ENCODE measurements at places on chromosomes 5 and 9.

GRCh38 chr5:149865746-149866145 lies 78.8 kb downstream of the PDE6A start:
- no peak for DNase-seq

DNA sequence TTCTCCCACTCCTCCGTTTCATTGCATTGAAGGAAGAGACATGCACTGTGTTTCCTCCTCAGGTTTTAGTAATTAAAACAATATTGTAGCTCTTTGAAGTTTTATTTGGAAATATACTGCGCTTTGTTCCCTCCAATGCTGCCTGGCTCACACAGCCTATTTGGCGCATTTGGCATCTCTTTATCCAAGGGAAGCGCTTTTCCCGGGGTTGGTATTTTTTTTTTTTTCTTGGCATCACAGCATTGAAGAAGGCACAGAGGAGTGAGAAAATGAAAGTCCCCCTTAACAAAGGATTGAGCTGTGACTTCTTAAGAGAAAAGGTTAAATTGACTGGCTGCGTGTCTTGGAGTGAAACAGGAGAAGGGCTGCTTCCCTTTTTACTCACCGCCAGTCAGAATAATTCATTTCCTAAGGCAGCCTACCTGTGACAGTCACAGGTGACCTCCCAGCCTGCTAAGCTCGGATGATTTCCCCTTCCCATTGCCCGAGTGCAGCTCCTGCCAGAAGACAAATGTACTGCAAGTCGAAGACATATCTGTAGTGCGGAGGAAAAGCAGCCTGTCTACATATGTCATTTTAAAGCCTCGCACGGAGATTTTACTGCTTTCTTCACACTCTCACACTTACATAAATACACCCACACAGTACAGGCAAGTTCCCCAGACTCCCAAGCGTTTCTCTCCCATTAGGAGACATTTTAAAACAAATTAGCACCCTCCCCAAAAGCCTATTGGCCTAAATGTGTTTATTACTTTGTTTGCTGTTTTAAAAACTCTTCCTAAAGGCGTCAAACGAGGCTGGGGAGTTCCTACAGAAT lies 665.5 kb upstream of the ZNF608 start:
- DNase-seq = no peak

DNA sequence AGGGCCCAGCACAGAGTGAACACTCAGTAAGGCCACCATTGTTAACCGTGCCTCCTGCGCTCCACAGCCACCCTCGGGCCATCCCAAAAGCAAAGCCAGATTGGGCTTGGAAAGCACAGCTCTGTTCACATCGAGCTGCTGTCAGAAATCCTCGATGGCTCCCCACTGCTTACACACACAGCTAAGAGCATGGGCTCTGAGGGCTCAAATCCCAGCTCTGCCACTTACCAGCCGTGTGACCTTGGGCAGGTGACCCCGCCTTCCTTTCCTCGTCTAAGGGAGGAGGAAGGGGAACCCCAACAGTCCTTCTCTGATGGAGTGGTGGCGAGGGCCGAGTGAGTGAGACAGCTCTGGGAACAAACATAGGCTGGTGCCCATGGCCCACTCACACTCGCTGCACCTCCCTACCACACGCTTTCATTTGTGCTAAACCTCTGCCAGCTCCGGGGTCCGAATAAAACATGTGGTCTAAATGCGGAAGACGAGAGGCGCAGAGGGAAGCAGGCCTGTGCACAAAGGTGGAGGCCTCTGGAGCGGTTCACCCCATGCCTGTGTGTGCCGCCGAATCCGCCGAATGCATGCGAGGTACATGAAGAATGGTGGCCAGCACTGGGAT lies 139.3 kb downstream of the PAX5 start:
- no peak for DNase-seq

GRCh38 chr5:172600571-172600970 lies 40.5 kb upstream of the NEURL1B start:
- no peak for DNase-seq

- DNase-seq = no peak
Measured at GRCh38 chr5:138677782-138678181, 75.4 kb upstream of the CTNNA1 start.

GRCh38 chr9:26301659-26302058 lies 590.9 kb downstream of the CAAP1 start:
- no peak for DNase-seq

- no peak for DNase-seq
Measured at GRCh38 chr9:133428617-133429101, 6.5 kb downstream of the ADAMTS13 start.

DNA sequence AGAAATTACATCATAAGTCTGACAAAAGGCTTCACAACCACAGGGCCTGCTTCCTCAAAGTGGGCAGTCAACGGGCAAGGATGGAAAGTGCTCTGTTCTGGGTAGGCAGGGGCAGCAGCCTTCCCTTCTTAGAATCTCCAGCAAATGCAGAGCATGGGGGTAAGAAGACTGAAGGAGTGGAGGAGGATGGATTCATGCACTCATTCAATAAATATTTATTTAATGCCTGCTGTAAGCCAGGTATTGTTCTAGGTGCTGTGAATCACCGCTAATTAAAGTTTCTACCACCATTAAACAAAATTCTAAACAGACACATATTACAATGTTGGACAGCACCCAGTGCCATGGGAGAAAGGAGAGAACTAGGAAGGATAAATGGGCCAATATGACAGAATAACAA lies 195.6 kb downstream of the ELAVL2 start:
- DNase-seq = no peak

GRCh38 chr9:72931437-72931836 lies 21.4 kb downstream of the ALDH1A1 start:
- DNase-seq = no peak

DNA sequence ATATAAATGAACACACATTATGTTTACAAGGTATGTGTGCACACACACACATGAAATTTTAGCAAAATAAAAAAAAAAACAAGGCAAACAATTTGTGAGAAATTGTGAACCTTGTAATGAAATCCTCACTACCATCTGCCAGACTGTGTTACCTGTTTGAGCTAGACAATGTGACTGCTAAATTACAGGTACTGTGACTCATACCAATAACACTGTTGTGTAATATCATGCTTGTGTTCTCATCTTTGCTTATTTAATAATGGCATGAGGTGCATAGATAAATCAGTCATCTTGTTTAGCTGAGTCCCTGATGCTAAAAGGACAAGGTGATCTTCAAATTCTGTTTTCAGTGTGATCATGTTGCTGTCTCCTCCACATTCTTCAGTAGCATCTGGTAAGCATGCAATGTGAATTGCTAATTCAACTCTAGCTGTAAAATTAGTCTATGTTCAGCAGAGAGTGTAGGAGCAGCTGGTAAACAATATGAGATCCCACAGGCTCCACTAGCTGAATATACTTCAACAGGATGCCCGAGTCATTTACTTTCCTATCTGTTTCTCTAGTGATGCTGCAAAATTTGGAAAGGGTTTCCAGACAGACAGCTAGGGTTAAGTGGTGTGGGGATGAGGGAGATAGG lies 966.3 kb upstream of the C9orf72 start:
- DNase-seq = no peak

GRCh38 chr9:135989722-135990467 lies 28.7 kb upstream of the UBAC1 start:
- DNase-seq = no peak

- DNase-seq = no peak
Measured at GRCh38 chr5:112348387-112348786, 70.7 kb downstream of the EPB41L4A start.

GRCh38 chr9:21689854-21690253 lies 112.6 kb upstream of the MTAP start:
- no peak for DNase-seq

DNA sequence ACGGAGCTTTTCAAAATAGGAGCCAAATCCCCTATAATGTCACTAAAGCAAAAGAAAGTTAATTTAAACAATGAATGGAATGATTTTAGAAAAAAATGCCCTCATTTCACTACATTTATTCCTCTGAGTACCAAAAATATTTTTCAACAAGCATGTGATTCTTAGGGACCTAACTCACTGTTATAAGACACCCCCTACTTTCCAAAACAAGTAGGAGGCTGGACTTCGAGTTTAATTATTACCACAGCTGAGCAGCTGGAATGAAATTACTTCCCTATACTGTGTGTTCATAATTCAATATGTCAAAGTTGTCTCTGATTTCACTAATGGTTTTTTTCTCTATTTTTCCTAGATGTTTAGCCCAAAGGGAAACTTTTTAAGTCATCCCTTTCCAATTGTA lies 61.6 kb downstream of the SAXO1 start:
- DNase-seq = no peak

- peak; percentile 25 for DNase-seq
Measured at GRCh38 chr5:127041571-127041970, 11.2 kb upstream of the MARCHF3 start.

- peak; percentile 20 for DNase-seq
Measured at GRCh38 chr9:37969130-37969529, 65.2 kb upstream of the SLC25A51 start.

- no peak for DNase-seq
Measured at GRCh38 chr5:37437711-37438110, 58.6 kb downstream of the WDR70 start.

DNA sequence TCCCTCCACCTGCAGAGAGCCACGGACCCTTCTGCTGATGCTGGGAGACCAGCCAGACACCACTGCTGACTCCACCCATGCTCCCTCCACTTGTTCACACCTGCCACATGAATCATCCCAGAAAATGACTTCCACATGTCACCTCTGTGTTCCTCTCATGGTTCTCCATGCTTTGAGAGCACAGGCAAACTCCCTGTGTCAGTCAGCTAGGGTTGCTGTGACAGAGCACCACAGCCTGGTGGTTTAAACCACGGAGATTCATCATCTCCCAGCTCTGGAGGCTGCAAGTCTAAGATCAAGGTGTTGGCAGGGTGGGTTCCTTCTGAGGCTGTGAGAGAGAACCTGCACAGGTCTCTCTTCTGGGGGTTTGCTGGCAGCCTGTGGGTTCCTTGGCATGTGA lies 381.4 kb downstream of the GADD45G start:
- no peak for DNase-seq

- DNase-seq = no peak
Measured at GRCh38 chr5:127550652-127551409, 33.4 kb downstream of the PRRC1 start.

- peak; percentile 23 for DNase-seq
Measured at GRCh38 chr5:41636605-41637004, 126.2 kb upstream of the PLCXD3 start.

GRCh38 chr5:372996-373709 lies 51.6 kb downstream of the AHRR start:
- DNase-seq = no peak
